Tibial artery (tissue), 4 donors: ENCODE measurements at places on chromosomes 7 and 10.
A peak's percentile ranks its signal among the peaks of the same experiment; 100 is the strongest.

- no peak for DNase-seq
These were observed 6.7 kb downstream of the GSDME start for GRCh38 chr7:24750441-24751055.

- DNase-seq: no peak
These were observed 47.1 kb downstream of the PAPSS2 start for GRCh38 chr10:87706731-87707130.

DNA sequence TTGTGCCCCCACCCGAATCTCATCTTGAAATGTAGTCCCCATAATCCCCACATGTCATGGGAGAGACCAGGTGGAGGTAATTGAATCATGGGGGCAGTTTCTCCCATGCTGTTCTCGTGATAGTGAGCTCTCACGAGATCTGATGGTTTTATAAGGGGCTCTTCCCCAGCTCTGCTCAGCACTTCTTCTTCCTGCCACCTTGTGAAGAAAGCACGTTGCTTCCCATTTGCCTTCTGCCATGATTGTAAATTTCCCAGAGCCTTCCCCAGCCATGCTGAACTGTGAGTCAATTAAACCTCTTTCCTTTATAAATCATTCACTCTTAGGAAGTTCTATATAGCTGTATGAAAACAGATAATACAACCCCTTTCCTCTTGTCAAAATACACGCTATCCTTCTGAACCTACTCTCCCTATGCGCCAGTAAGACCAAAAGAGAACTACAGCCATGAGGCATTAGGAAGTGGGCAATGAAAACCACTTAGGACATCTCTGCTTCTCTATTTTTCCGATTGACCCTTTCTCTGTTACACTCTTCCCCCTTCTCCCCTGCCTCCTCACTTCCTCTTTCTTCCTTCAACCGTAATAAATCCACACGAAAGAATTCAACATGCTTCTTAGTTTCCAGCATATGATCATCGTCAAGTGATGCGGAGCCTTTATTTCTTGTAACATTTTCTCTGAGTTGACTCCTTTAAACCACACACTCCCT lies 101.2 kb upstream of the WDR11 start:
- DNase-seq: no peak

- DNase-seq: no peak
These were observed 577.1 kb downstream of the PARD3 start for GRCh38 chr10:34237898-34238455.

DNA sequence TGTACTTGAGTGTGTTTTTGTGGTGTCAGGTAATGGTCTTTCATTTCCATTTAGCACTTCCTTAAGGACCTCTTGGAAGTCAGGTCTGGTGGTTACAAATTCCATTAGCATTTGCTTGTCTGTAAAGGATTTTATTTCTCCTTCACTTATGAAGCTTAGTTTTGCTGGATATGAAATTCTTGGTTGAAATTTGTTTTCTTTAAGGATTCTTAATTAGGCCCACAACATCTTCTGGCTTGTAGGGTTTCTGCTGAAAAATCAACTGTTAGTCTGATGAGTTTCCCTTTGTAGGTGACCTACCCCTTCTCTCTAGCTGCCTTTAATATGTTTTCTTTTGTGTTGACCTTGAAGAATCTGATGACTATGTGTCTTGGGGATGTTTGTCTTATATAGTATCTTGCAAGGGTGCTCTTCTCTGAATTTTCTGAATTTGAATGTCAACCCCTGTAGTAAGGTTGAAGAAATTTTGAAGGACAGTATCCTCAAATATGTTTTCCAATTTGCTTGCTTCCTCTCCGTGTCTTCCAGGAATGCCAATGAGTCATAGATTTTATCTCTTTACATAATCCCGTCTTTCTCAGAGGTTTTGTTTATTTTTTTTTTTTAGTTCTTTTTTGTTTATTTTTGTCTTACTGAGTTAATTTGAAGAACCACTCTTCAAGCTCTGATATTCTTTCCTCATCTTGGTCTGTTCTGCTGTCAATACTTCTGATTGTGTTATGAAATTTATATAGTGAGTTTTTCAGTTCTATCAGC lies 70.2 kb downstream of the SLC39A12 start:
- DNase-seq: no peak

DNA sequence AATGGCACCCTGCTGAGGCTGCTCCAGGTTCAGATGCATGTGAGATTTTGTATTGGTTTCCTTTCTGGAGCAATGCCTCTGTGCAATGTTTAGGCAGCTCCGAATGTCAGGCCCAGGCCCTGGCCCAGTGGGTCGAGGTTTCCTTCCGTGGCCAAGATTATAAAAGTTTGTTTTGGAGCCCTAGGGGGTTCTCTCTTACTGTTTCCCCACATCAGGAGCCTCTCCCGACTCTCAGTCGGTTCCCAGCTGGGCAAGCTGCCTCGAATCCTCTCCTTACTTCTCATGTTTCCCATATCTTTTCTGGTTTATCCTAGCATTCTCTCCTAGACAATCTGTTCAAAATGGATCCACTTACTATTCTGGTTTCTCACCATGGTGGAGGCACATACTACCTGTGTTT lies 11.0 kb downstream of the TMEM140 start:
- DNase-seq: no peak

DNA sequence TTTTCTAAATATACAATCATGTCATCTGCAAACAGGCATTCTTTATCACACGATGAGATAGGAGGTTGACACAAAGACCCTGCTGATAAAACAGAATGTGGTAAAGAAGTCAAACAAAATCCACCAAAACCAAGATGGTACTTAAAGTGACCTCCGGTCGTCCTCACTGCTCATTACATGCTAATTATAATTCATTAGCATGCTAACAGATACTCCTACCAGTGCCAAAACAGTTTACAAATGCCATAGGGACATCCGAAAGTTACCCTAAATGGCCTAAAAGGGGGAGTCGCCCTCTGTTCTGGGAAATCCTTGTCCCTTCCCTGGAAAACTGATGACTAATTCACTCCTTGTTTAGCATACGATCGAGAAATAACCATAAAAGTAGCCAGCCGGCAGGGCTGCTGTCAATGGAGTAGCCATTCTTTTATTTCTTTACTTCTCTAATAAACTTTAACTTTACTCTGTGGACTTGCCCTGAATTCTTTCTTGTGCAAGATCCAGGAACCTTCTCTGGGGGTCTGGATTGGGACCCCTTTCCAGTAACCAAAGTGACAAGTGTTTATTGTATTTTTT lies 126.6 kb downstream of the CCDC71L start:
- no peak for DNase-seq

DNA sequence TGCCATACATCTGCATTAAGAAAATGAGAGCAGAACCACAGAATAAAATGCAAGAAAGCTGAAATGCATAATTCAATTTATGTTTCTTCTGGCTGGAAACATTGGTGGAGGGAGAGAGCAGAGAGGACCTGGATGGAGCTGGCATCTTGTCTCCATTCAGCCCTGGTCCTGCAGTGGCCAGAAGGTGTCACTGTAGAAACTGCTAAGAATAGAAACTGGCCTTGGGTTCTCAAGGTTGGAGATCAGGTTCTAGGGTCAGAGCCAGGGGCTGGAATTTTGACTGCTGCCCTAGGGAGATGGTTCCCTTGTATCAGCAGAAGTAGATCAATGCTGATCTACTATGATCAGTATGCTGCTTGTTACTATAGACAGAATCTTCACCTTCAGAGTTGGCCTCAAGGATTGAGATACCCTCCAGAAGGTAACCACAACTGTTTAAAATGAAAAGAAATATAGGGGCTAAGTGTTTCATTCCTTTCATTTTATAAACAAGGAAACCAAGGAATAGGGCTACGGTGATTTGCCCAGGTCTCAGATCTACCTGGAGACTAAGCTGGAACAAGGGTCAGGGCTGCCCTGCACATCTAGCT lies 13.1 kb downstream of the TAS2R41 start:
- peak; percentile 37 for DNase-seq

DNA sequence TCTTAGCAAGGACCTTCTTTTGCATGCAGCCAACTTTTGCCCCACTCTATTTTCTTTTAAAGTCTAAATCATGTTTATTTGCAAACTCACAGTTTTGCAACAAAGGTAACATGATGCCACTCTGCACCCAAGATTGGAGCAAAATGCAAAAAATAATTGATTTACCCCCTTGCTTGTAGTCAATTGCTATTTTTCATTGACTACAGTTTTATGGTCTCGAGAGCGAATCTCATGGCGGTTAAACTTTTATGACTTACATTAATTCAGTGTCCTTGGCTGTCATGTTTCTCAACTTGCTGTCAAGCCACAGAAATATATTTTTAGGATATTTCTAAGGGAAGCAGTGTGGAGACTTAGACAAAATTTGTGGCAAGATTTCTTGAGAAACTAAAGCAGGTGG lies 110.0 kb upstream of the JCAD start:
- DNase-seq: no peak

DNA sequence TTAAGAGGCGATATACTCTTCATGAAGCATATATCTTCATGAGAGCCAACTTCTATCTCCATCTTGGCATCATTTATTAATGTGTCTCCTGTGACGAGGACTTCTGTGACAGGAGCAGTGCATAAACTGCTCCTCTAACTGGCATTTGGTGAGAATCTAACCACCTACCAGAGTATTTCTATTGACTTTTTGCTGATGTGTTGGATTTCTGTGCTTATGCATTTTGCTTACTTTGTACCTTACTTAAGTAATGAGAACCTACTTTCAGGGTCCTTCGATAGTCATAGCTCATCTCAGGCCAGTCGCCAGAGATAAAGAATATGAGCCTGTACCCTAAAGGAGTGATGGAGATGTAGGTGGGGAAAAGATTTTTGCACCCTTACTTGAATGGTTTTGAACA lies 265.7 kb downstream of the SUGCT start:
- no peak for DNase-seq

DNA sequence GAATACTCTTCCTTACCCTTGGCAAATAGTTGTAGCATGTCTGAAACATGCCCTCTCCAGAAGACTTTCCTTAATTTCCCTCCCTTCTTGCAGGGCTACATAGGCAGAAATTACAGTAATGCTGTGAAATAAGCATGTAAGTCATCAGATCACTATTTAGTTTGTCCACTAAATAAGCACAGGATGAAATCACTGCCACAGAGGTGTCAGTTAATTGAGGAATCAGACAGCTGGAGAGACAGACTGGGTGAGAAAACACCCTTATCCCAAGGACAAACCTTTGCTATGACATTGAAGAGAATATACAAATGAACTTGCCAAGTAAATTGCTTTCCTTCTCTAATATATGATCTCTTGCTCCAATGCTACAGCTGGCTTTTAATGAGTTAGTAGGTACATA lies 129.3 kb downstream of the CHRM2 start:
- DNase-seq: no peak
